ENCODE measurements at places on chromosomes 2 and 18.

DNA sequence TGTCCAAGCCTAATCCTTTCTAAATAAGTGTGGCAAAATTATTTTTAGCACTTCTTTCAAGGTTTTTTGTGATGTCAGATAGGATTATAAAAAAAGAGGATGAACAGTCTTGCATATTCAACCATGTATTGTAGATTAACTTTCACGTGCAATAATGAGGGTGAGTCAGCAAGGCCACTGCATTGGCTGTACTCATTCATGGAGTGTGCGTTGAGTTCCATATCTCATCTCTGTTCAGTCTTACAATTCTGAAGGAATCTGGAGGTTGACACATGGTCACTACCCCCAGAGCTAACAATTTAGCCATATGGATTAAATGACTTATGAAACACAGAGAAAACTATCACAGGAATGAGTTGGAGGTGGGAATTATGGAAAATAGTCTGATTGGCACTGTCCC lies 810.5 kb downstream of the SLC4A3 start:
- no peak for DNase-seq

GRCh38 chr2:184834699-184835397 lies 236.5 kb downstream of the ZNF804A start:
- DNase-seq = no peak

- no peak for DNase-seq
These were observed 337.5 kb upstream of the NT5C1B start for GRCh38 chr2:18926631-18927524.

DNA sequence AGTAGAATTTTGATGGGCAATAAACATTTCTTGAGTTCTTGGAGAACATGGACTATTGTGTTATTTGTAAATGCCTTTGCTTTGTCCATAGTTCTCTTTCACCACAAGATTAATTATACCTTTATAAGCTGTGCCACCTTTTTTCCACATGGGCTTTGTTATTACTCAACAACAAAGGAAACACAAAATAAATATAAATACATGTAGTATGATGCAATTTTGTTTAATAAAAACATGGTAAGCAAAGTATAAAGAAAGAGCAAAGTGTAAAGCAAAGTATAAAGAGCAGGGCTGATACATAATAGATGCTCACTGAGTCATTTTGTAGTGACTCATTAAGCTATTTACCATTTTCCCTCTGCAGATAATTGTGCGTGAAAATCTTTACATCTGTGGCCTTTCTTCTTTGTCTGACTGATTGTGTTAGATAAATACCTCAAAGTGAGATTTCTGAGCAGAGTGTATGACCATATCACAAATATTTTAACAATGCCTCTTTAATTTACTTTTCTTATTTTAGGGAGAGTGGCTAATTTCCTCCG lies 80.9 kb downstream of the CERS6 start:
- no peak for DNase-seq

DNA sequence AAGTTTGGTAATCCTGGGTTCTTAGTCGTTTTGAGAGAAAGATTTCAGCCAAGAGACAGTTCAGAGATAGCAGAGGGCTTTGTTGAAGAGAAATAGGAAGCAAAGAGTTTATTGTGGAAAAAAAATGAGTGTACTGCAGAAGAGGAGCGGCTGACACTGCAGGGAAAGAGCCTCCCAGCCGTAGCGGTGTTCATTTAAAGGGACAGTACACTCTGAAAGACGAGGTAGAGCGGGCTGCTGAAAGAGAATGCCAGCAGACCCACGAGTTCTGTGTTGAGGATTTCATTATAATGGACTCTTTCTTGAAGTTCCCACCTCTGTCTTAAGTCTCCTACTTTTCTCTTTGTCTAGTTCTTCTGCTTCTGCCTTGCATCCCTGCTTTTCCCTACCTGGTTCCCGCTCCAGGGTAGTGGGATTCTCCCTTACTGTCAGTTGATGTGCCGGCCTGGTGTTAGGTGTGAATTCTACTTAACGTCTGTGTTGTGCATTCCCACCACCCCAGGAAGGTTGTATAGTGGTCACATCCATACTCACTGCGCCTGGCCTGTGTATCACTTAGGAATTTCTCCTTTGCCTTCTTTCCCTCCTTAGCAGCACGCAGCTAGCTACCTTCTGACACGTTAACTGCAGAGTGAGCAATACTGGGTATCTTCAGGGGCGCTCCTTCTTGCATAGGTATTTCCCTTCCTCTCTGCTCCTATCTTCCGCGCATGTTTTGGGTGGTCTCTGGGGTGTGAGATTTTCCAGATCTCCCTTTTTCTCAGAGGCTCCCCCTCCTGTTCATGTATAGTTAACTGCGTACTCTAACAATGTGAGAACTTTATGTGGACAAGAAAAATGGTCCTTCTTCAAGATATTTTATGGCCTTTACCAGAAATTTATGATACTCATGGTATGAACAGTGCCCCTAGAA lies 164.5 kb downstream of the PTH2R start:
- no peak for DNase-seq

DNA sequence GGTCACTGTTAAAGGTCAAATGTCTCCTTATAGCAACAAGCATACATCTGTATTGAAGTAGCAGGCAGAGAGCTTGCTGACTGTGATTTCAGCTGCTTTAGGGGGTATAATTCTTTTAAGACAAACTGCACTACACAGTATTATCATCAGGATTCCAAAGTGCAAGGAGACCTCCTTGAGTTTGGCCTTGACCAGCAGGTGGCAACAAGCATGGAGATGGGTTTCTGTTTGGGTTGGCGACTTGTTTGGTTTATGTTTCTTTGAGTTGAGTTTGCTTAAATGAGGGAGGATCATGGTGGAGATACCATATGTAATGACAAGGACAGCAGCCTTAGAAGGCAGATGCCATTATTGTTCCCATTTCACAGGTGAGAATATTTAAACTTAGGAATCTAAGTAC lies 681.0 kb upstream of the ID2 start:
- no peak for DNase-seq

DNA sequence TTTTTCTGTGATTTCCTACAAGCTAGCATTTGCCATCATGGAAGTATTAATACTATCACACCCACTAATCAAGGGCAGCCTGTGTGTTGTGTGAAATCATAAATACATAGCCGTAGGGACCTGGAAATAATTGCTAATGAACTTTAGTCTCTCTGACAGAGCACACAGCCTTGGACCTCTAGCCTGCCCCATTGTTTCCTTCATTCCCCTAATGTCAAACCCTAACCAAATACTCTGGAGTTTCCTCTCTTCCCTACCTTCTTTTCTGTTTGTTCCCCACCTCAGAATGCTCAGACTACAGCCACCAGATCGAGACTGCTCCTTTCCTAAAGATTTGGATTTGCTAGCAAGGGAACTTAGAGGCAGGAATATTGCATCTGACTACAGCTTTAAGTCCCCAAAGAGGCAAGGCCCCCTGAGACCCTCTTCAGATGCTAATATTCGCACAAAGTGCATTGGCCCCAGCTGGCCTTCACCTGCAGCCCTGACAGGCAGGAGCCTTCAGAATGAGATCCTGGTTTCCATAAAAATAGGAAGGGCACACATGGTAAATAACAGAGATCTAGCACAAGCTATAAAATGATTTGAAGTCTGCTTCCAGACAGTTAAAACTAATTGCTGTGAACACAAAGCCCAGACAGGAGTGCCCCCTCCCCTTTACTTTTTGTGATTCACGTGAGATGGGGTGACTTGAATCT lies 279.2 kb upstream of the DCC start:
- no peak for DNase-seq

GRCh38 chr2:47043142-47043890 lies 111.8 kb downstream of the STPG4 start:
- no peak for DNase-seq

- DNase-seq = no peak
These were observed 228.4 kb upstream of the COPS8 start for GRCh38 chr2:236857246-236857645.

- no peak for DNase-seq
These were observed 46.4 kb upstream of the BZW1 start for GRCh38 chr2:200765139-200765951.

DNA sequence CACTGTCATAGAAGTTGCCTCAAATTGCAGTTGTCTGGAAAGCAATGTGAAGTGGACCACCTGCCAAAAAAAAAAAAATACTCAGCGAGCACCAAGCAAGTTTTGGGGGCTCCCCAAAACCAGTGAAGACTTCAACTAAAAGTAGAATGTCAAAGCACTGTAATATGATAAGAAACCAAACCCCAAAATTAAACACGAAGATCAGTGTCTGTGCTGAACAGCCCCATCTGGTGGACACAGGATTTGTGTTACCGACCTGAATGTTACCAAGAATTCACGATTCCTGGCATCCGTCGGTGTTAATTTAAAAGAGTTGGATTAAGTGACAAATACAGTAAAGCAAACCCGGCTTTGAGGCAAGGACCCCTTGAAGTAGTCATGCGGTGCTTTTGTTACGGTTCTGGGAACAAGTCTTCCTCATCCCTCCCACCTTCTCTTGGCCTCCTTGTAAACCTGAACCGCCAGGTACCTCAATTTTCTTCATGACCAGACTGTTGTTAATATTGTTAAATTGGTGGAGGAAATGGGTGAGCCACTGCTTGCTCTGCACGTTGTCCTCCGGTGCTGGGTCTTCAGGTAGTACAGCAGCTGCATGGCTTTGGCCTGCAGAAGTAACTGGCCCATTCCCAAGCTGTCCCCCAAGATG lies 31.3 kb upstream of the SSB start:
- peak; percentile 62 for DNase-seq

GRCh38 chr18:58256316-58257080 lies 212.5 kb downstream of the NEDD4L start:
- DNase-seq = no peak

- no peak for DNase-seq
These were observed 3.6 kb upstream of the TMEM150A start for GRCh38 chr2:85606116-85606455.

Measured in GM10248 (cell line).